ENCODE measurements at places on chromosomes 1 and 21.

GRCh38 chr1:78617615-78618026, 2.6 kb upstream of the IFI44L start:
- no peak for DNase-seq

DNA sequence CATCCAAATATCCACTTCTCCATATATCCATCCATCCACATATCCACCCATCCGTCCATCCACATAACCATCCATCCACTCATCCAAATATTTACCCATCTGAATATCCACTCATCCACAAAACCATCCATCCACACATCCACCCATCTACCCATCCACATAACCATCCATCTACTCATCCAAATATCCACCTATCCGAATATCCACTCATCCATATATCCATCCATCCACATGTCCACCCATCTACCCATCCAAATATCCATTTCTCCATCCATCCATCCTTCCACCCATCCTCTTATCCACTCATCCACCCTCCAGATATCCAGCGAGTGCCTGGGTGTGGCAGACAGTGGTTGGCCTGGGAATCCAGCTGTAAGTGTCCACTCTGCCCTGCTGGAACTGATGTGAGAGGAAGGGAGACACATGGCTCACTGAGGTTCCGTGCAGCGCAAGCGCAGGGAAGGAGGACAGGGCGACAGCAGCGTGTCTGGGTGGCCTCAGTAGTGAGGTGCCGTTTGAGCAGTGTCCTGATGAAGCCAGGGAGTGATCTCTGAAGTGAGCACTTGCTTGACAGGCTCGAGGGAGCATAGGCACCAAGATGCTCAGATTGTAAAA, 27.1 kb downstream of the SLC45A1 start:
- no peak for DNase-seq

GRCh38 chr1:151721788-151722510, 627 bp downstream of the RIIAD1 start:
- no peak for DNase-seq

DNA sequence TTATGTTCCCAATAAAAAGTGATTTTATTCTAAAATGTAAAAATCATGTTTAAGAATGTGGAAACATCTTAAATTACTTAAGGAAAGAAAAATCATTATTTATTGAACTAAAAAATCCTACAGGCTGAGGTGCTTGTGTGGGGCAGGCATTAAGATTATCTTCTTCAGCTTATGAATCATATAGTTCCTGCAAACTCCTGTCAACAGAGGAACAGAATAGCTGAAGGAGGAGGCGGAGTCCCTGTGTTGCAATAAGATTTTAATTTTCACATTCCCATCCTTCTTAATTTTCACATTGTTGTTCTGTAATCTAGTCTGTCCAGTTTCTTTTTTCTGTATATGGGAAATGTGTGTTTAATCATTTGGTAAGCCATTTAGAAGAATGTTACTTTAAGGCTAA, 20.6 kb upstream of the OLFML3 start:
- DNase-seq: no peak

DNA sequence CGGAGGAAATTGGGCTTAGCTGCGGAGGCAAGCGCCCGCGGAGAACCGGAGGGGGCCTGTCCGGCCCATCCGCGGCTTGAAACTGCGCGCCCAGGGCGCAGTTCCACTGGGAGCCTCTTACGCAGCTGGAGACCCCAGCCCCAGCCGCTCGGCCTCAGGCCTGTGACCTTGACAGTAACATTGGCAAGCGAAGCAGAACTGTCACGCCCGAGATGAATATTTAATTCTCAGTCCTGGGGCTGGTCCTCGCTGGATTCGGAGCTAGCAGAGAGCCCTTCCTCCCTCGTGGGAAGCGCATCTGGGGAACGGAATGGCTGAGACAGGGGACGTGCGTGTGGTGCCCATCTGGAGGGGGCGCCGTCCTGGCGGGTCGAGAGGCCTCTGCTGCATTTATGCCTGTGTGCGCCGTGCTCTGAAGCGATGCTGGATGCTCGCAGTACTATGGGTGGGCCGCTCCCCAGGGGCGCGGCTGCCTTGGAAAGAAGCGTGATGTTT, 928 bp downstream of the SLC6A17 start:
- DNase-seq: no peak

DNA sequence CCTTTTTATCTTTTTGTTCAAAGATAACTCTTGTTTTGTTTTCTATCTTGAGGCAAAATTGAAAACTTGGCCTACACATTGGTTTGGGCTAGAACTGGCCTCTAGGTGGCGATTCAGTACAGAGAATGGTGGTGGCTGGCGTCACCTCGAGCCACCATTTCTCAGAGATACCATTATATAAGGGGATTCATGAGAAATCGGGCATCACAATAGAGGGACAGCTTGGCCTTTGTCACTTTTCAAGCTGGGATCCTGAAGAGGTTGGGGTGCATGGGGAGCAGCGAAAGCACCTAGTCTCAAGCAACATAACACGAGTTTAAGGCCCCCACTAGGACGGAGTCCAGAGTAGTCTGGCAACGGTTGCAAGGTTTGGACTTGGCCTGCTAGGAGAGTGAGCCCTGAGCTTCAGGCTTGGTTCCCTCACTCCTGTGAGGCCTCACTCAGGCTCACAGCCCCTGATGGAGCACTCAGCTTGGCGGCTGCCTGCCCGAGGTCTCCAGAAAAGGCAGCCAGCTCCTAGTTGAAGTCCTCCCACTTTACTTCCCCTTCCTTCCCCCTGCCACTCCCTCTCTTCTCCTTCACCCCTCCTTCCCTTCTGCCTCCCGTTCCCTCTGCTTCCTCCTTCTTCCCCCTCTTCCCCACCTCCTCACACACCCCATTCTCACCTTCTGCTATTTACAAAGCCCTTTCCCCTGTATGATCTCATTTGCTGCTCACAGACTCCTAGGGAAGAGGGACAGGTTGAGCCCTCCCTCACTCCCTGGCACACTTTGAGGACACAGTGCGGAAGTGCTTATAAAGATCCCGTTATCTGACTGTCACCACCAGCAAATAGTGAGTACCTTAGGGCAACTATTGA, 67.8 kb downstream of the LRIG2 start:
- DNase-seq: no peak

- no peak for DNase-seq
These were observed 71.6 kb downstream of the NENF start for GRCh38 chr1:212504171-212504803.

GRCh38 chr1:159132271-159132881, 39.0 kb upstream of the CADM3 start:
- DNase-seq: no peak

DNA sequence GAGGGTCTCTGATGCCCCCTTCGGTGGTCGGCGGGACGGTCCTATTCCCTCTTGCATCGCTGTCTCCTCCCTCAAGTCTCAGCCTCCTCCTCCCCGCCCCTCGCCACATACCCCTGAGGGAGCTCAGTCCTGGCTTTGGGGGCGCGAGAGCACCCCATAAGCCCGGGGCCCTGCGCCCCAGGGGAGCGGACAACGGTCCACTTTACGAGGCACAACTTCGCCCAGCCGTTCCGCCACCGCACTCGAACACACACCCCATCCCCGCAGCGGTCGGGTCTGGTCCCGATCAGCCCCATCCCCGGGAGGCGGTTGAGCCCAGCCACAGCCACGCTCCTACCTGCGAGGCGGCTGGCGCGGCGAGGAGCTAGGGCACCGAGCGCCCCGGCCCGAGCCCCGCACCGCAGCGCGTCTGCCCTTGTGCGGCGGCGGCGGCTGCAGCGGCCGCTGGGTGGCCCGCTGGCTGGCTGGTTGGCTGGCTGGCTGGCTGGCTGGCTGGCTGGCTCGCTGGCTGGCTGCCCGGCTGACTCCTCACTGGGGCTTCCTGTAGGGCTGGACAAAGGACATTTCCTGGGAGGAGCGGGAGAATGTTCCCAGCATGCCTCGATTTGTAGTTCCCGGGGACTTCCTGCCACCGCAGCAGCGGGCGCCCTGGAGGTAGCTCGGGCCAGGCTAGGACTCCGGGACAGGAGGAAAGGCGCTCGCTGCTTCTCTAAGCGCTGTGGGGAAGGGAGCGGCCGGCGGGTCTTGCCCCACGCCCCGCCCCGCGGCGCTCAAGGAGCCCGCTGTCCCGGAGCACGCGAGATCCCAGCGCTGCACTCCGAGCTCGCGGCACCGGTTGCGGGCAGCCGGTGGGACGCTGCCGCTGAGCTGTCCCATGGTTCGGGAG, at the start of gene ZNF697:
TSS of gene ZNF697 (minus strand) at position 533 of the 886 bp plus-strand sequence. CDS start 22,166 bp downstream, outside the sequence.
- peak; percentile 71 for DNase-seq

GRCh38 chr1:223609977-223610376, 55.5 kb downstream of the CAPN8 start:
- no peak for DNase-seq

DNA sequence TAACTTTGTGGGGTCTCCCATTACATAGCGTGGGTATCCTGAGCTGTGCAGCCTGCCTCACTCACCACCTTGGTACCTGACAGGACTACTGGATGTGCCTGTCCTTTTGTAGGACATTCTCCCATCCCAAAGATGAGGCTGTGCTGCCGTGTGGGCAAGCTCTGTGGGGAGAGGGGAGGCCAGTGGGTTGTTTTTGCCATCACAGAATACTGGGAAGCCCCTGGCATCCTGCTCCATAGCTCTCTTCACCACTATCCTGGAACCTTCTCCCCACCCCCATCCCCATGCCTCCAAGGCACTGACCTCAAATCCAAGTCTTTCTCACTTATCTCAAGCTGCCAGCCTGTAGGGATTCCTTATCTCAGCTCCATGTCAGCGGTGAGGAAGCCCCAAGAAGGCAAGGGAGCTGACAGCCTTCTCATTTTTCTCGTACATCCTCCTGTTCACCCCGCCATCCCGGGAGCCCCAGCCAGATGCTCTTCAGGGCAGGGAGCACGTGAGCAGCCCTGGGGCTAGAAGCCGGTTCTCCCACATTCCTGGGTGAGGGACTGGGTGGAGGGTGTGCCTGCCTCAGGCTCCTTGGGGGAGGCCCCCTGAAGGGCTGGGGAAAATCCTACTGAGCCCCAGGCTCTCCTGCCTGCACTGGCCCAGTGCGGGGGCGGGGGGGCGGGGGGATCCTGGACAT, 2.4 kb upstream of the ELF3 start:
- DNase-seq: no peak

GRCh38 chr21:32426592-32427051, 14.1 kb downstream of the EVA1C start:
- DNase-seq: no peak

- DNase-seq: no peak
These were observed 18.0 kb downstream of the SLC2A7 start for GRCh38 chr1:9008236-9008635.

DNA sequence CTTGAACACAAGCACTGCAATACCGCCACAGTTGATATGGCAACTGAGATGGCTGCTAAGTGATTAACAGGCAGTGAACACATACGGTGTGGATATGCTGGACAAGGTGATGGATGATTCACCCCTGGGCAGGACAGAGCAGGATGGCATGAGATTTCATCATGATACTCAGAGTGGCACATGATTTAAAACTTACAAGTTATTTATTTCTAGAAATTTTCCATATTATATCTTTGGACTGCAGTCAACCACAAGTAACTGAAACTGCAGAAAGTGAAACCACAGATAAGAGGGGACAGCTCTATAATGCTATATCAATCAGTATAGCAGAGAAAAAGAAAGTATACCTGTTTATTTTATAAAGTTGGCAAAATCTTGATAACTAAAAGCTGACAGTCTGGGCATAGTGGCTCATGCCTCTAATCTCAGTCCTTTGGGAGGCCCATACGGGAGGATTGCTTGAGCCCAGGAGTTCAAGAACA, 47.9 kb downstream of the PHACTR4 start:
- no peak for DNase-seq

GRCh38 chr1:239956263-239956662, 135.4 kb upstream of the FMN2 start:
- no peak for DNase-seq

GRCh38 chr21:32389337-32390015, 3.3 kb downstream of the URB1 start:
- DNase-seq: no peak

DNA sequence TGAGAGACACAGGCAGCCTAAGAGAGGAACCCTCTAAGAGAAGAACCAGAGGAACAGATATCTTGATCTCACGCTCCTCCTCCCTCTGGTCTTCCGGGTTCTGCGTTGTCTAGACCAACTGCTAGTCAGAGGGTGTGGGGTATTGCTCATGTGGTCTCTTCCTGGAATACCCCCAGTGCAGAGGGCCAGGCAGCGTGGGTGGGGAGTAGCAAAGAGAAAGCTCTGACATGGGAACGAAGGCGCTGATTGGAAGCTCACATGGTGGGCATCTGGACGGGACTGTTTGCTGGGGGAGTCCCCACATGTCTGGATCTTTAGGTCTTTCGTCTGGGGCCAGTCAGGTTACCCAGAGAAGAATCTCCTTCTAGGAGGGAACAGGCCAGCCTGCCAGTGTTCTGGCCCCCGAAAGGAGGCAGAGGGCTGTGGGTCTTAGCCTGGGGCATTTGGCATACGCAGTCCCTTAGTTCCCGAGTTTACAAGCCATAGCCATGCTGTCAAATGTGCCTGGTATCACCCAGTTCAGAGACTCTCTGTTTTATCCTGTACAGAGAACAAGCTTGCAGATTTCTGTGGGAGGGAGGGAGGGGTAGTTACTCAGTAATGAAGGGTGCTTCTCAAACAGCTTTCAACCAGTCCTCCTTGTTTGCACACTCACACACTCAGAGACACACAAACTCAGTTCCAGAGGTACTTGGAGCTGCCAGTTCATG, 18.3 kb upstream of the IL6R start:
- no peak for DNase-seq

DNA sequence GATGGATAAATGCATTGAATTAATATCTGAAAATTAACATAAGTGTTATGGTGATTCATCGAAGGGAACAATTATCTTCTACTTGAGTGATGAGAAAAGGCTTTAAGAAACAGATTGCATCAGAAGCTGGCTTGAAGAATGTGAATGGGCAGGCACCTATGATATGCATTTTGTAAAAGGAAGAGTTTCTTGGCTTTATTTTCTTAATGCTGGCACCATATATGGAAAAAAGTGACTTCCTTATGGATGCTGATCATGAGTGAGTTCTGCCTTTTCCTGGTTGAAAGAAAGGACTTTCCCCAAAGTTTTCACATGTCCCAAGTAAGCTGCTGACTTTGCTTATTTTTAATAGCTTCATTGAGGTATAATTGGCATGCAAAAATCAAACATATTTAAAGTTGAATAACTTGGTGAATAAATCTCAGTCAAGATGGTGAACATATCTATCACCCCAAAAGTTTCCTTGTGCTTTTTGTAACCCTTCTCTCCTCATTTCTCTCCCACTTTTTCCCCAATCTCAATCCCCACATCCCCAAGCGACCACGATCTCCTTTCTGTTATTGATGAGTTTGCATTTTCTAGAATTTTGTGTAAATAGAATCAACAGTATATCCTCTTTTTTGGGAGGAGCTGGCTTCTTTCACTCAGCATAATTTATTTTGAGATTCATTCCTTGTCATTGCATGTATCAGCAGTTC, 74.2 kb downstream of the SPATA46 start:
- DNase-seq: no peak

DNA sequence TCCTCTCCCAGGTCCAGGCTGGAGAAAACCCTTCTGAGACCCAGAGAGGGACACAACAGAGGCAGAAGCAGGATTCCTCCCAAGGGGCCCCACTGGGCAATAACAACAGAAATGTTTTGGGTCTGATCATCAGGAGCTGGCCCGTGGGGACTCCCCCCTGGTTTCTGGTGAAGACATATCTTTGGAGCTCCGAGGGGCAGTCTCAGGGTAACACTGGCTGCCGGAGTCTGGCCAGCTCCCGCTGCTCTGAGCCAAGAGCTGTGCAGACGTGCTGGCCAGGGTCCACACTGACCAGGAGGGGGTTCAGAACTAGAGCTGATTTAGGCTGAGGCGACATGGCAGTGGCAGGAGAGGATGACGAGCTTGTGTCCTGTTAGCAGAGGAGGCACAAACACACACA, 13.1 kb downstream of the ECE1 start:
- no peak for DNase-seq

GRCh38 chr21:42942244-42942643, 16.8 kb upstream of the ERVH48-1 start:
- no peak for DNase-seq

GRCh38 chr1:28073867-28074266, 14.5 kb downstream of the EYA3 start:
- no peak for DNase-seq

Measured in NCI-H2081 treated with DMSO at 0.1 percent for 48 hours (cell line).